ENCODE measurements at places on chromosomes 12 and 14.

DNA sequence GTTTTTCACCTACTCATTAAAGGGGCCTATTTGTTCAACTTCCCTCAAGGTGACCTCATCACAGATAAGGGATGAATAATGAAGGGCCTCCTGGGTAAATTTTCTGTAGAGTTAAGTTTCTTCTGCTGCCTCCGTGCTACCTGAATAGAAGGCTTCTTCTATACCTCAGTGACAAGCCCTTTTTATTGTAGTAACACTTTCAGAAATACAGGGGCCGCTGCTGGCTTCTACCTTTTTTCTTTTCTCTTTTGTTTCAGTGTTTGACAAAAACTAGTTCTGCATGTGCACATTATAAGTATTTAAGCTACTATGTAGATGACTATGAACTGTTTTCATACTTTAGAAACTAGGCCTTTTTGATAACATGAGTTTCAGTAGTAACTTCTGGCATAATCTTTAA lies 207.0 kb downstream of the NAV3 start:
- DNase-seq = no peak

GRCh38 chr14:61673305-61673704 lies 22.0 kb upstream of the HIF1A start:
- peak; percentile 38 for DNase-seq

DNA sequence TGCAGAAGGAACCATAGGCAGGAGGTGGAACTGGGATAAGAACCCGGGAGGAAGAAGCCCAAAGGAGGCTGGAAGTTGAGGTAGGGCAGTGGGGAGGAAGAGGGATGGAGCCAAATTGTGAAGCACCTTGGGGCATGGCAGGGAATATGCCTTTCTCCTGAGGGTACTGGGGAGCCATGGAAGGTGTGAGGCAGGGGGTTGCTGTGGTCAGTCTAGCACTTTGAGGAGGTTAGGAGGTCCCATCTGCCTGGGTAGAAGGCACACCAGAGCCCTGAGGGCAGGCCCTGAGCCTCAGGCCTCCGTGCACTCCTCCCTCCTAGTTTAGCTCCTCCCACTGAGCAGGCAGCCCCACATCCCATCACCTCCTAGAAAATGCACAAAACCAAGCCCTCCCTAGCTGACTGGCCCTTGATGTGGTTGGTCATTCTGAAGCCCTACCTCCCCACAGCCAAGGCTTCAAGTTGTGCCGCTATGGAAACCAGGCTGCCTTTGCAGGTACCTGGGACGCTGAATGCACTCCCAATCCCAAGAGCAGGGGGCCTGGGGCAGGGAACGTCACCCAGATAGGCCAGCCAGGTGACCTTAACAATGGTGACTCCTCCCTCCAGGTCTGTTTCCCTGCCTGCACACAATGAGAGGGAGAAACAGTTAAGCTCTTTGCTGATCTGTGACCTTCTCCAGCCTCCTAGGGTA lies 15.1 kb downstream of the PHETA1 start:
- DNase-seq = no peak

GRCh38 chr12:82942991-82943401 lies 256.3 kb downstream of the TMTC2 start:
- DNase-seq = peak; percentile 58

DNA sequence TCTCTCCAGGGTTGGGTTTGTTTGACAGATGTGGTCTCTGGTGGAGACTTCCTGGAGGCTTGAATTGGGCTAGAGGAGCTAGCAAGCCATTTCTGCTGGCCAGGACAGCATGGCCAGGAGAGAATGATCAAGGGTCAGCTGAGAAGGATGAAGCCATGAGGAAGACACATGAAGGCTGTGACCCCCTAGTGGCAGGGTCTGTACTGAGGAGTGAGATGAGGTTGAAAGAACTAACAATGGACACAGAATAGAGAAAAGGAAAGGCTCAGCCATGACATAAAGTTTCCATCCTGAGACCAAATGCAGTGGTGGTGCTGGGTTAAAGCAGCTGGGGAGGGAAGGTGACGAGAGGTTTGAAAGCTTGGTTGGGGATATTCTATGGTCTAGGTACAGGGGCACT lies 89.9 kb downstream of the NT5DC3 start:
- DNase-seq = no peak

GRCh38 chr12:52636592-52637258 lies 15.3 kb downstream of the KRT2 start:
- no peak for DNase-seq

GRCh38 chr14:103518422-103519042 lies 4.1 kb downstream of the CKB start:
- DNase-seq = peak; percentile 33

Measured in iris pigment epithelial cell (primary cell).